Activated T-helper 1 cell treated with Interleukin-2 at 50 U/mL for 16 hours (primary cell): ENCODE measurements at places on chromosomes 1 and 21.

GRCh38 chr1:170707959-170708655 lies 44.2 kb downstream of the PRRX1 start:
- DNase-seq, result no peak

GRCh38 chr21:38679534-38679933 lies 126.2 kb upstream of the ETS2 start:
- DNase-seq, result no peak

GRCh38 chr1:78093560-78093959 lies 47.8 kb downstream of the GIPC2 start:
- DNase-seq, result no peak

- DNase-seq, result no peak
These were observed 154.8 kb downstream of the TRABD2B start for GRCh38 chr1:47842228-47842919.

GRCh38 chr1:8739377-8739776 lies 78.1 kb downstream of the RERE start:
- DNase-seq, result no peak

DNA sequence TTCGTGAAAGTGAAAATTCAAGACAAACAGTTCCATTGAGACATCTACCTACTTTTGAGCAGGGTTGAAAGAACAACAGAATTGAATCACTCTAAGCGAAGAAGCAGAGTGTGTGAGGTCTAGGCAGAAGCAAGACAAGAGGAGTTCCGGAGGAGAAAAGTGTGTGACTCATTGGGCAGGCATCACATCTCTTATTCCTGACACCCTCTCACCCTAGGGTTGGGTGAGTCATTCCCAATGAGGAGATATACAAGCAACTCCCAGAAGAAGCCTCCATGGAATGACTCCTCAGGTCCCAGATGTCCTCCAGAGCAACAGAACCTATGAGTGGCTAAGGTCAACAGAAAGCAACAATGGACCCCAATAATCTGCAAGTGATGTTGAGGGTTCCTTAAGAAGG lies 138.1 kb downstream of the TPR start:
- no peak for DNase-seq

GRCh38 chr1:231512147-231512698 lies 16.2 kb upstream of the TSNAX start:
- no peak for DNase-seq

GRCh38 chr1:52296345-52296744 lies 69.7 kb downstream of the CC2D1B start:
- no peak for DNase-seq

DNA sequence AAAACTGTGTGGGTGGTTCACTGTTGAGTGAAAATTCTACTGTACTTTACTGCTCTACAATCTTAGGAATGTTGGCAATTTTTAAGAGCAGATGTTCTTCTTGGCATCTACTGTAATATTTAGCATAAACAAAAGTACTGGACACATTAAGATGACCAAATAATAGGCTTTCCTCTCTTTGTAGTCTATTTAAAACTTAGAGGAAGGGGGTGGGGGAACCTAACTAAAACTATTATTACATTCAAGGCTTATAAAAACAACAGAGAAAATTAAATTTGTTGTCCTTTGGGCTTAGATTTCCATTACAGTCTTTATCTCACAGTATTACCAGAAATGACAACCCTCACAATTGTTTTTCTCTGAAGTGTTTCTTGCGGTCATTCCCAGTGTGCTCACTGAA lies 181.2 kb downstream of the PLPPR4 start:
- DNase-seq, result no peak

GRCh38 chr1:208538587-208538986 lies 294.4 kb upstream of the PLXNA2 start:
- no peak for DNase-seq

DNA sequence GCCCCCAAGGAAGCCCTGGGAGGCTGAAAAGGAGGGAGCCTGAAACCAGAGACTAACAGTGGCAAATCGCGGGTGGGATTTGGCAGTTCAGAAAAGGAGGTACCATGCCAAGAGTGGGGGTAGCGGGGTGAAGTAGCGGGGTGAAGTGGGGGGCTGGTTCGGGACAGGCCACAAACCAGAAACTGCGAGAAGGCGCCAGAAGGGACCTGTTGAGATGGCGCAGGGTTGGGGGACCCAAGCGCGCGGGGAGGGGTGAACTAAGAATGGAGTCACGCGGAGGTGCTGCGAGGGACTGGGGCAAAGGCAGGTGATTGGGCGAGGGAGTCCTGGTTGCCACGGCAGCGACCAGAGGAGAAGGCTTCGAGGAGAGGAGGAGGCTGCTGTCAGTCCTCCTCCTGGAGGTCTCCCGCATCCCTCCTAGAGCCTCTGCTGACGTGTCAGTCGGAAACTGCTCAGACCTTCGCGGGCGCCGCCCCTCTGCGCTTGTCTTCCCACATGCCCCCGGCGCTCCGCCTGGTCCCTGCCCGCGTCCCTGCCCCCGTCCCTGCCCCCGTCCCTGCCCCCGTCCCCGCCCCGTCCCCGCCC lies 438 bp upstream of the MIA3 start:
- peak; percentile 88 for DNase-seq

GRCh38 chr1:98336472-98337083 lies 324.9 kb upstream of the SNX7 start:
- DNase-seq, result no peak

- no peak for DNase-seq
These were observed 58.3 kb upstream of the ACTRT2 start for GRCh38 chr1:2962946-2963345.

GRCh38 chr21:15549671-15550070 lies 180.1 kb upstream of the USP25 start:
- DNase-seq, result no peak

DNA sequence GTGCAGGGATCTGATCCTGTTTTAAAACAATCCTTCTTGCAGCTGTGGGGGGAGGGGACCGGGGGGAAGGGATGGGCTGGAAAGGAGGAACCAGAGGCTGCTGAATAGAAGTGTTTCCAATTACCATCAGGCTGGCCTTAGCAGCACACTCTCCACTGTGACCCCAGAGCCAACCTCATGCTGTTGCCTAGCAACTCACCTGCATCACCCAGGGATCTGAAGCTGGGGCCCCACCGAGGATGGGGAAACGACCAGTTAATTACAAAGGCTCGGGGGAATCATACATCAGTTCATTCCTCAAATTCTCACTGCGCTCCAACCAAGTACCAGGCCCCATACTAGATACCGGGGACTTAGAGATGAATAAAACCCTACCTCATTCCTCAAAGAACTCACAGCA lies 11.9 kb upstream of the GPX7 start:
- no peak for DNase-seq

DNA sequence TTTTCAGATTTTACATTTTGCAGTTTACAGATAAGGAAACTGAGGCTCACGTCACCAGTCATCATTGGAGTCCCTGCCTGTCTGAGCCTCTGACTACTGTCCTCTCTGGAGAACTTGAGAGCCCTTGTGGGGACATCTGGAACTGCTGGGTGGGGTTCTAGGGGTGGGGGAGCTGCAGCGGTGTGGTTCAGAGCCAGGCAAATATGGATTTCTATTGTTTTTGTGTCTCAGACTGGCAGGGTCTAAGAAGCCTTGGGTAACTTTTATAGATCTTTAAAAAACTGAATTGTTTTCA lies 46.9 kb downstream of the IER5 start:
- DNase-seq, result no peak

GRCh38 chr1:84504580-84505492 lies 1.4 kb upstream of the SPATA1 start:
- DNase-seq, result no peak
